ENCODE measurements at places on chromosomes 12 and 14.
A peak's percentile ranks its signal among the peaks of the same experiment; 100 is the strongest.

DNA sequence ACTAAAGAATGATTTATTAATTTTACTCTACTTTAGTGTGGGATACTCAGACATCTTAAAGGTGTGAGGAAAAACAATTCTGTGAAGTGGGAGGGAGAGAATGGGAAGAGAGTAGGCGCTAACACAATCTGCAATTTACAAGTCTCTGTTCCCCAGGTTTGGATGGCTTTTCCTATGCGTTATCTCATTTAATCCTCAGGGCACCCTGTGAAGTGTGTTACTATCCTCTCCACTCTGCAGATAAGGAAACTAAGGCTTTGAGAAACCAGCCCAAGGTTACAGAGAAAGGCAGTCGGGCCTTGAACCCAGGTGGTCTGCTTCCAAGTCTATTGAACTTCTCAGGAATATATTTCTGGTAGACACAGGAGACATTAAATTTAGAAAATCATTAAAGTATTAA lies 36.2 kb upstream of the TUBA1C start:
- DNase-seq: no peak

GRCh38 chr14:36600431-36600830 lies 18.0 kb upstream of the NKX2-8 start:
- DNase-seq: no peak

GRCh38 chr12:82414044-82414443 lies 55.7 kb downstream of the METTL25 start:
- no peak for DNase-seq

DNA sequence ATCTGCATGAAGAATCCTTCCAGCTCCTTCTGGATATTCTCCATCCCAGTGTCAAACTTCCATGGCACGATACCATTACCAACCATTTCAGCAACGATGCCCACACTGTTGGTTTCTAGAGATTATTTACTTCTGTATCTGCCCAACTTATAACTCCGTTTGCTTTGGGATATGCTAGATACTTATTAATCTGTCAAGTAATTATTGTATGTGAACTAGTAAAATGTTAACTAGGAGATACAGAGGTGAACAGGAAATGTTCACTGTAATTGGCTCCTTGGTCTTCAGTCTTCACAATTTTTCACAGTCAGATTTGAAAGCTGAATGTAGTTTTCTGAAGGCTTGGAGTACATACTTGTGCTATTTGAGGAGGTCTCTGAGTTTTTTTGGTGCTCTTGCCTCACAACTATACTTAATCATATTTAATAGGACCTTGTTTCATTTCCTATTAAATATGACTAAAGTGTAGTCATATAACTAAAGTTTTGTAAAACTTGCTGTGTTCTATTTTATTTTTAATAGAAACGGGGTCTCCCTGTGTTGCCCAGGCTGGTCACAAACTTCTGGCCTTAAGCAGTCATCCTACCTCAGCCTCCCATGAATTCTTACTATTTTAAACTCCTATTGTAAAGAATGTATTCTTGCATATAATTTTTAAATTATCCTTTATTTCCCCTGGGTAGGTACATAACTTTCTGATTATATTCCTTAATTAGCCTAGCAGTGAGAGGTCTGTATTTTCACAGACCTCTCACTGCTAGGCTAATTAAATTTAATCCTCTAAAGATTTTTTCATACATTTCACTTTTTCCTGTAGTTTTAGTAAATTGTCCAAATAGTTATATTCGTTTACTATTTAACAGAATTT lies 79.7 kb downstream of the FGD4 start:
- no peak for DNase-seq

GRCh38 chr14:52553671-52554575 lies 1.3 kb downstream of the GPR137C start:
- peak; percentile 83 for DNase-seq

- DNase-seq: no peak
These were observed 597.5 kb upstream of the LMO3 start for GRCh38 chr12:17203497-17203896.

DNA sequence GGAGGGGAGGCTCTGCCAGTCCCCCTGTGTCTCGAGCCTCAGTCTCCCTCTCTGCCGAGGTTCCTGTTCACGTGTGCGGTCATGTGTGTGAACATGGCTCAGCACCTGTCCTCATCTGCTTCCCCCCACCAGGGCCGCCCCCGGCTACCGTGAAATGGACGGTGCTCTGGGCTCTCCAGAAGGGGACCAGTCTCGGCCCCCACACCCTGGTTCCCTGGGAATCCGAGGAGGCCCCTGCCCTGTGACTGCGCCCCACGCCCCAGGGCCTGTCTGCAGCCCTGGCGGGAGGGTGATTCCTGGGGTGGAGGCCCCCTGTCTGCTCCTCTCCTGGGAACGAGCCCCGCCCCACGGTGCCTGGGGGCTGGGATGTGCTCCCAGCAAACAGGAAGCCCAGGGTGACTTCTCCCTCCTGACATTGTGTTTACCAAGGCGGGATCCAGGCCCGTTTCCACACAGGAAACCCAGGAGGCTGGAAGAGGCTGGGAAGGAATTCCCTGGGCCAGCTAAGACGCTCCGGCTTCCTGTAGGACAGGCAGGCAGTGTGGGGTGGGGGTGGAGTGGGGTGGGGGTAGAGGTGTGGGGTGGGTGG lies 46.6 kb downstream of the KIF26A start:
- DNase-seq: no peak

DNA sequence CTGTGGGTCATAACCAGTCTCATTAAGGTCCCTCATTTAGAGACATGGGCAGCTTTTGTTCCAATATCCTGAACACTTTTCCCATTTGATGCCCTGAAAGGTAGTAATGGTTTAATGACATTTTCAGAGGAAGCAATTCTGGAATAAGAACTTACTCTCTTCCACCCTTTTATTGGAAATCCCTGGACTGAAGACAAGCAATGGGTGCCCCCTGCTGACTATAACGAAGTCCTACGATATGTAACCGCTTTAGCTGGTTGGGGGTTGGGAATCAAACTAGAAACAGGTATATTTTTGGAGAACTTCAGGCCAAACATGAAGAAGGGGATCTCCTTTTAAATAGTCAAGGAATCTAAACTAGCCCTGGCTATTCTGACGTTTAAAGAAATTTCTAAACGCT lies 20.5 kb downstream of the SARNP start:
- DNase-seq: peak; percentile 11

DNA sequence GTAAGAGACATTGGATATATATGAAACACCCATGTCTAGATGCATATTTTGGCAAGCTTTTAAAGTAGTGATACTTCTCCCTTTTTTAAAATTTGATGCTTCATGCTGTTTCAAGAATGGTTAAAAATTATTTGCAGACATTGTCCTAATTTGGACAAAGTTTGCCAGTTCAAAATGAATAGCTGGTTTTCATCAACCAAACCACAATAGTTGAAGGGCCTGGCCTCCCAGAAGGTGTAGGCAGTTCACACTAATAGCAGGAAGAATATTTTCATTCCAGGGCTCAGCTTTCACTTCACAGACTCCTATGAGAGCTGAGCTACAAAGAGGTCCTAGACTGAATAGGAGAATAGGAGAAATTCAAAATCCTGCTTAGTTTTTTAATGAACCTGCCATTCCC lies 78.7 kb downstream of the STXBP6 start:
- no peak for DNase-seq

DNA sequence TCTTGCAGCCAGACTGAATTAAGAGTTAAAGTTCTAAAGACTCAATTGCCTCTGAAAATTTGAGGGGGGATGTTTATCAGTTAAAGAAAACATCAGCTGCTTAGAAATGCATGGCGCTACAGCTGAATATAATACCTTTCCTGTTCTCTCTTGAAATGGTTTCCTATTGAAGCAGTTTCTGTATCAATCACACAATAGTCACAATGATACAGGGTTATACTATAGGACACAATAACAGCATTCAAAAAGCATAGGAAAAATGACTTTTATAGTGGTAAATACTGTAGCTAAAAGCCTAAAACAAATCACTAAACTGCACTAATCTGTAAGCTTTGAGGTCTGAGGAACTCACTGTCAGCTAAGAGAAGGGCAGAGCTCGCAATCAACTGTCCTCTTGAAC lies 15.2 kb downstream of the MDGA2 start:
- no peak for DNase-seq

DNA sequence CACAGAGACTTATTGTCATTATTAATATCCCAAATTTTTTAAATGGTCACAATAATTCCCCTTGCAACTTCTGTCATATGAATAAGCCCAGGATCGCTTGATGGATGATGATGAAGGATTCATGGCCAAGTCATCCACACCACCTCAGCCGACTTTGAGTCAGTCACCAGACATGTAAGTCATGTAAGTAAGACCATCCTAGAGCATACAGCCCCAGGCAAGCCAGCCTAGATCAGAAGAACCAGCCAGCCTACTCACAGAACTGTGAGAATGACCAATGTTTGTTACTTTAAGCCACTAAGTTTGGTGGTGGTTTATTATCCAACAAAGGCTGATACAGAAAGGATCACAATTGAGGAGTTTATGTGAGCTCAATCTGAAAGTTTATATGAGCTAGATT lies 341.8 kb downstream of the NRXN3 start:
- DNase-seq: no peak

GRCh38 chr12:107600581-107601144 lies 84.9 kb upstream of the PWP1 start:
- no peak for DNase-seq

DNA sequence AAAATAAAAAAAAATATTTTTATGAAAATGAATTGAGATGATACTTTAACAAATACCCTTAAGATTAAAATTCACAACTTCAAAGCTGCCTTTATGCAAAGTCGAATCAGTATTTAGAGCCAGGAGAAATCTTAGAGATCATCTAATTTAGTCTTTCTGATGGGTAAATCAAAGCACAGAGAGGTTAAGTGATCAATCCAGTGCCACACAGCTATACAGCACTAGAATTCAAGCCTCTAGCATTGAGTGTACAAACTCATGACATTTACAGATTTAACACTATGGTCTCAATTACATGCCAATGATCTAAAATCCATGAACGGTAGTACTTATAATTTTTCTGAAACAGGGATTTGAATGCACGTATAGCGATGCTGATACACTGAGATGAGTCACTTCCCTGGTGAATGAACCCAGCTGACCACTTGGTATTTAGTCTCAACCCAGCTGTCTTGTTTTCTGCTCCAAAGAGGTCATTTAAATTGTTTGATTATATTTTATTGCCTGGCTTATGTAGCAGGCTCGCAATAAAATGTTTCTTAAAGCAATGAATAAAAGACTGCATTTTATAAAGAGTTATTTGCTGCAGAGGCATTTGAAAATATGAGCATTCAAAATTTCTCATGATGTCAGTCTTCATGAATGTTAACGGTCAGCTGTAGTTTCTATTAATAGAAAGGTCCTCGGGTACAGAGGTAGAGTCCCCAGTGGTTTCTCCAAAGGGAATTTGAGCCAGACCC lies 152.4 kb upstream of the PRICKLE1 start:
- no peak for DNase-seq

- no peak for DNase-seq
These were observed 46.8 kb downstream of the TMEM30B start for GRCh38 chr14:61234215-61234916.

DNA sequence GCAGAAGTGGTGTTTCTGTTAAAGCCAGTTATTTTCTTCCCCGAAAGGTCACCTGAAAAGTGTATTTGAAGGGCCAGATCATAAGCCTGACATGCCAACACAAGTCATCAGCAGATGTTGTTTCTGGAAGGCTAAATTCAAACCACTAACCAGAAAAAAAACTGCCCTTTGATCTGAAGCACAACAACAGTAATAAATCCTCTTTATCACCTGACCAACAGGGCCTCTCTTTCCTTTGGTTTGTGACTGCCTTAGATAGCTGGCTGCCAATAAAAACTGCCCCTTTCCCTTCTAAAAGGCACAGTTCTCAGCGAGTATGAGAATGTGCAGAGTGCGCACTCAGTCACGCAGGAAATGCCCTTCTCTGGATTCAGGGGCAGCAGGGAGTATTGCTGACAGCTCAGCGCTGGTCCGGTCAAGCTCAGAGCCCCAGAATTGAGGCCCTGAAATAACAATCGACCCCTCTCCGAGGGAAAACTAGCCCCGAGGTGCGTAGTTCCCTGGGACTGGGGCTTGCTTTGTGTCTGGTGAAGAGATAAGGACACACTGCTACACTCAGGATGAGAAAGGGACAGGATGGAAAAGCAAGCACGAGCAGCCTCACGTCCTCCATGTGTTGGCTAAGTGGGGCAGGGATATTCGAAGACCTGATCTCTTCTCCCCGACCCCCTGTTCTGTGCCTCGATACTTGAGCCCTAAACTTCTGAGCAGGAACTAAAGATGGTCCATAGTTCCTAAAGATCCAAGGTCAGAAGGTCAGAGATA lies 184.2 kb upstream of the GZMB start:
- DNase-seq: no peak

DNA sequence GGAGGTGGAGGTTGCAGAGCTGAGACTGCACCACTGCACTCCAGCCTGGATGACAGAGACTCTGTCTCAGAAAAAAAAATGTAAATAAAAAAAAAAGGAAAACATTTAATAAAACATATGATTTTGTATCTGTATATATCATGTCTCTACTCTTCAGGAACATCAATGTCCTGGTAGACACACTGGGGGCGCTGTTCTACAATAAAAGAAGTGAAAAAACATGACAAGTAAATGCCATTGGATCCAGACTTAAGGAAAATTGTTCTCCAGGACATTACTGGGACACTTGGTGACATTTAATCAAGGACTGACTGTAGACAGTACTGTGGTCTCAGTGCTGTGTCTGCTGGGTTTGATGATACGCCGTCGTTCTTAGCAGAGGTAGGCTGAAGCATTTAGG lies 15.5 kb upstream of the KLC1 start:
- no peak for DNase-seq

DNA sequence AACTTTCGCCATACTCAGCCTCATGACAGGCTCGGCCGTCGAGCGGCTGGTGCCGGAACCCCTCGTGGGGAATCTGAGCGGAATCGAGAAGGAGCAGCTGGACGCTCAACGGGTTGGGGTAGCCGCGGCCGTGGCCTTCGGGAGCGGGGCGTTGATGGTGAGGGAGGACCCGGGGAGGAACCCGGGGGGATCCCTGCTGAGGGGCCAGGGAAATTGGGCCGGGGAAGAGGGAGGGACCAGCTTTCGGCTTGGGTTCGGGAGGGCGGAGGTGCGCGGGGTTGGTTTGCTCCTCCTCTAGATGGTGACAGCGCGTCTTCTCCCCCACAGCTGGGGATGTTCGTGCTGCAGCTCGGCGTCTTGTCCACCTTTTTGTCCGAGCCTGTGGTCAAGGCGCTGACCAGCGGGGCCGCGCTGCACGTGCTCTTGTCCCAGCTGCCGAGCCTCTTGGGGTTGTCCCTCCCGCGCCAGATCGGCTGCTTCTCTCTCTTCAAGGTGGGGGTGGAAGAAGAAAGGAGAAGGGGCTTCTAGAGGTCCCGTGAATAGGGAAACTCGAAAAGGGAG lies 9.8 kb downstream of the ARHGEF25 start:
- DNase-seq: no peak

DNA sequence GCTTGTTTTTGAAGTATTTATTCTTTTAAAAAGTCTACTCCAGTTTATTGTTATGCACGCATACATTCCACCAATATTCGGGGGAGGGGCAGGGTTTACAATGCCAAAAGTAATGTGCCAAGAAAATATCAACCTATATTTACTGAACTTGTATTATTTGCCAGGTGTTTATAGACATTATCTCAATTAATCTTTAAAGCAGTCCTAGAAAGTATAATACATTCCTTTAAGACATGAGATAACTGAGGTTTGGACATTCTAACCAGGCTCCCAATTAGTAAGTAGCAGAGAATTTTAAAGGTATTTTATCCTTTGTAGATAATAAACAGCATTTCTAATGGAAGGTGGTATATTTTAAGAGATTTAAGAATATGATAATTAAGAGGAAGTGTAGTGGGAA lies 124.5 kb upstream of the LRIG3 start:
- DNase-seq: no peak

Data from CD4-positive, alpha-beta T cell treated with Interleukin-15 for 4 hours (primary cell).